ENCODE measurements at places on chromosomes 6 and 20. TPM values are rescaled to one million over a fixed set of nuclear protein-coding genes. Genes with fewer than 3 reads are reported as not detected.

The CPNE5 gene
- total RNA-seq, result 10.9 TPM

The RAET1G gene
- total RNA-seq, result 0.22 TPM

The ARMH2 gene
- total RNA-seq, result not detected

The NHSL1 gene
- total RNA-seq, result 56.6 TPM

The TP53TG5 gene
- total RNA-seq, result 0.73 TPM

The UST gene
- 4.4 TPM for total RNA-seq

The RAMACL gene
- 0.43 TPM for total RNA-seq

The KIF25 gene
- total RNA-seq, result not detected

The MMP24 gene
- 0.35 TPM for total RNA-seq
